ENCODE measurements at places on chromosomes 6 and 20.
A peak's percentile ranks its signal among the peaks of the same experiment; 100 is the strongest.

GRCh38 chr6:39681674-39682121 lies 43.5 kb downstream of the KIF6 start:
- no peak for DNase-seq

- no peak for DNase-seq
These were observed 25.0 kb downstream of the TFAP2A start for GRCh38 chr6:10389739-10390494.

DNA sequence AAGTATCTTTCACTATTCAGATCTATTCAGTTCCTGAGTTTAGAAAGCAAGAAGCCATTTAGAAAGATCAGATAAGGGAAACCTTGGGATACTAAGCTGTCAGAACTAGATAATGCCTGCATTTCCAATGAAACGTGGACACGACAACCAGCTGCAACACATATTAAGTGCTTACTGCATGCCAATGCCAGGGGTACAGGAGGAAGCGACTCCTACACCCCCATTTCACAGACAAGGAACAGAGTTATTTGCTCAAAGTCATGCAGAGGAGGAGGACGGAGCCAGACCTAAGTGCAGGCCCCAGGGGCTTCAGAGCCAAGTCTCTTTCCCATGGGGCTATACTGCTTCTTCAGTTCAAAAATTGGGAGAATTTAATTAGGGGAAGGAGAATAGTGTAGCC lies 62.4 kb downstream of the PREX1 start:
- no peak for DNase-seq

- no peak for DNase-seq
These were observed 344.6 kb upstream of the ARID1B start for GRCh38 chr6:156432543-156432942.

DNA sequence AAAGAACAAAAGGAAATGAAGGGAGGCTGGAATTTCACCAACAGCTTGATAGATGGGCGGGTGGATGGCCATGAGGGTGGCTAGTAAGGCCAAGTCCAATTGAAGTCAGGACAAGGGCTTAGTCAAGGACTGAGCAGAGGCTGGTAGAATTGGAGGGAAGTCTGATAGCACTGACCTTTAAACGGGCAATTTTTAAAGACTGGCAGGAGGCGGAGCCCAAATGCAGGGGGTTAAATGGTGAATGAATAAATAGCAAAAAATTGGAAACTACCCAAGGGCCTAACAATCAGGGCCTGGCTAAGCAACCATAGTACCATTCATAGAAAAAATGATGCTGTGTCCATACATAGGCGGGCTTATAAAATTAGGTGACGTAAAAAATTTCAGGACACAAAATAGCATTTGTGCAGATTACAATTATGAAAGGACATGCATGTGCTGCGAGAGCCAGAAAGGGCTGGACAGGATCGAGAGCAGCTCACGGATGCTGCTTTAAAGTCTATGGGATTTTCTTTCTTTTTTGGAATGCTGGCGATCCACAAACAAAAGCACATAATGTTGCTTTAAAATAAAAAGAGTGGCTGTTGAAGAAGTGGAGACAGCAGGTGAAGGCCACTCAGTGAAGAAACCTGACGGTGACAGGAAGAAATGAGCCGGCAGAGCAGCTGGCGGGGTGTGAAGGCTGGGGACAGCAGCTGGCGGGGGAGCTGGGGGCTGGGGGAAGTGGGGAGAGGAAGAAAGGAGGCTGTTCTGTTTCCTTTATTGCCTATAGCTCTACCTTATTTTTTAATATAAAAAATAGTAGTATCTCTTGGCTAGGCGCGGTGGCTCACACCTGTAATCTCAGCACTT lies 42.8 kb upstream of the TAF8 start:
- DNase-seq = peak; percentile 19

DNA sequence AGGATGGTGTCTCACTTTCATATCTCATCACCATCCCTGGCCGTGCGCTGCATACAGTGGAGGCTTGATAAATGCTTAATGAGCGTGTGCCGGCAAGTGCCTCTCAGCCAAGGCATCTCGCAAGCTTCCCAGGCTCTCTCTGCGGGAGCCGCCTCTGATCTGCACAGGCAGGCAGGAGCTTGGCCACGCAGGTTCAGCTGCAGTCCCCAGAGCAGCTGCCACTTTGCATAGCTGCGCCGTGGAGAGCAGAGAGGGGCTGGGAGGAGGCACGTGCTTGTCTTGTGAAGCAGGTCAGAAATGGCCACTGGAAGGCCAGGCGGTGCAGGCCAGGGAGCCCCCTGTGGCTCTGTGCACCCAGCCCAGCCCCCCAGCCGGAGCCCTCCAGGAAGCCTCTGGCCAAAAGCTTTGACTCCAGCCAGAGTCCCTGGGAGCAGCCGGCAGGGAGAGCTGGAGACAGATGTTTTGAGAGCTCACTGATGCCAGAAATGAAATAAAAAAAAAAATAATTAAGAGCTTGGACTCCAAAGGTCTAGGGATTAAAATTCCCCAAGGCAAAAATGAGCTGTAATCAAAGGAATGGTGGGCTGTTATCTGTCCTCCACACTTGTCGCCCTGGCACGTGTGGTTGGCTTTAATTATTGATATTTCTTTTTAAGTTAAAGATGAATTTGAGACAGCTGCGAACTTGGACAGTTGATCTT lies 377.0 kb downstream of the CDH4 start:
- no peak for DNase-seq

GRCh38 chr20:1209447-1210387 lies 6.5 kb downstream of the C20orf202 start:
- DNase-seq = no peak

- DNase-seq = peak; percentile 3
These were observed 36.6 kb downstream of the NKX2-4 start for GRCh38 chr20:21360705-21361104.

GRCh38 chr20:58201616-58202015 lies 26.8 kb downstream of the ANKRD60 start:
- no peak for DNase-seq

- DNase-seq = no peak
These were observed 46.0 kb downstream of the RREB1 start for GRCh38 chr6:7153789-7154188.

GRCh38 chr6:112041535-112041934 lies 12.4 kb upstream of the CCN6 start:
- DNase-seq = no peak

DNA sequence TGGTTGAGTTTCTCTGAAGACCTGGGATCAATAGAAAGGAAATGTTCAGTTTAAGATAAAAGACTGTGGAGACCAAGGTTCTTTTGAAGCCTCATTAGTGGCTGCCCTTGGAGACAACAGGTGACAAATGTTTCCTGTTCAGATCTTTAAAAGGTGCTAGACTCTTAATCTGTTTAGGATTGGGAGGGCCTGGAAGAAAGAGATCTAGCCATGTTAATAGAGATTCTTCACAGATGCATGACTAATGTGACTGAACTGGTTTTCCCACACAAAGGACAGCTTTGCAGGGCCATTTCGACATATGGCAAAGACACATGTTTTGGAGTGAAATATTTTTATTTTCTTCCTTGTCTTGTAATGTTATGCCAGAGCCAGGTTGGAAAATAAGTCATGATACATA lies 82.2 kb downstream of the WDR27 start:
- DNase-seq = no peak

DNA sequence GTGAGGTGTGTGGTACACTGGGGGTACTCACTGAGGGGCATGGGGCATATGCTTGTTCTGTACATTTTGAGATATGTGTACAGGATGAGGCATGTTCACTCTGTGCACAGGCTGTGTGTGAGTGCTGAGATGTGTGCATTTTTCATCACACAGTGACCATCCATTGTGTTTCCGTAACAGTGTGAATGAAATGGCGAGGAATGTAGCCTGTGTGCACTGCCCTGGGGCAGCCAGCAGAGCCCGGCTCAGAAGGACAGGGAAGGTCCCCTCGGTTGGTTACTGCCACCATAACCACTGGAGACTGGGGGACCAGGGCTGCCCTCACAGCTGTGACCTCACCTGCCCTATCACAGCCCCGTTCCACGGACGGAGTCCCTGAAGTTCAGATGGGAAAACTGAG lies 106.2 kb upstream of the MYL9 start:
- DNase-seq = no peak

GRCh38 chr20:14512839-14513238 lies 175.4 kb upstream of the FLRT3 start:
- DNase-seq = no peak

- no peak for DNase-seq
These were observed 3.3 kb upstream of the TBX18 start for GRCh38 chr6:84767526-84768201.

DNA sequence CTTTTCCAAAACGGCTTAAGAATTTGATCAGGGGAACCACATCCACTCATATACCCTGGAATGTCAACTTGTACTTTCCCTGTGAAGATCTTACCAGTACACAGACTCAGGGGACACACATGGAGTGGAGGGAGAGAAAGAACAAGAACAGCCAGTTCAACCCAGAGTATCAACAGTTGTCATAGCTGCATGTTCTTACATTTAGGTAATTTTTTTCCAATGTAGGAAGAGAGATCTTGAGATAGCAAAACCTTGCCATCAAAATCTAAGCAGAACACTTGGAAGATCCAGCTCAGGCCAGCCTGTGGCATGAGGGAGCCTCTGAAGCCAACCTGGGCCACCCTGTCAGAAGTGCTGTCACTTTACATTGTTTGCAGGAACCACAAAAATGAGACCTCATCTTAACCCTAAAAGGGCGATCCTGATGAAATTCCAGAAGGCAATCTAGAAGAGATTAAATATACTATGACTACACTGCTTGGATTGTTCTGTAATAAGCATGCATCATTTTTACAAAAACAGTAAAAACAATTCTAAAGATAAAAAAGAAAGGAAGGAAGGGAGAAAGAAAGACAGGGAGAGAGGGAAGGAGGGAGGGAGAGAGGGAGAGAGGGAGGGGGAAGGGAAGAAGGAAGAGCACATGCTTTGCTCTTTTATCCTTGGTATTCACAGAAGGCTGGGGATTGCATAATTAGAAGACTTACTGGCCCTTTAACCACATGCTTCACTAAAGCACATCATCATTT lies 124.7 kb upstream of the TCF21 start:
- DNase-seq = no peak

DNA sequence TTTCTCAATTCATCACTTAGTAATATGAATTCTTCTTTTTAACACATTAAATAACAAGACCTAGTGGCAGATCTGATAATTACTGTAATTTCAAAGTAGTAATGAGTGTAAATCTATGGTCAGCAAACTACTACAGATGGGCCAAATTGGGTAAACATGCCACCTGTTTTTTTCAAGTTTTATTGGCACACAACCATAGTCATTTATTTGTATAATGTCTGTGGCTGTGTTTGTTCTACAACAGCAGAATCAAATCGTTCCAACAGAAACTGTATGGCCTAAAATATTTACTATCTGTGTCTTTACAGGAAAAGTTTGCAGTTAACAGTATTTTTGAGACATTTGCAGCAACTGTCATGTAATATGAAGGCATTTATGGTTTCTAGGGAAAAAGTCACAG lies 86.1 kb upstream of the EYA2 start:
- DNase-seq = no peak

DNA sequence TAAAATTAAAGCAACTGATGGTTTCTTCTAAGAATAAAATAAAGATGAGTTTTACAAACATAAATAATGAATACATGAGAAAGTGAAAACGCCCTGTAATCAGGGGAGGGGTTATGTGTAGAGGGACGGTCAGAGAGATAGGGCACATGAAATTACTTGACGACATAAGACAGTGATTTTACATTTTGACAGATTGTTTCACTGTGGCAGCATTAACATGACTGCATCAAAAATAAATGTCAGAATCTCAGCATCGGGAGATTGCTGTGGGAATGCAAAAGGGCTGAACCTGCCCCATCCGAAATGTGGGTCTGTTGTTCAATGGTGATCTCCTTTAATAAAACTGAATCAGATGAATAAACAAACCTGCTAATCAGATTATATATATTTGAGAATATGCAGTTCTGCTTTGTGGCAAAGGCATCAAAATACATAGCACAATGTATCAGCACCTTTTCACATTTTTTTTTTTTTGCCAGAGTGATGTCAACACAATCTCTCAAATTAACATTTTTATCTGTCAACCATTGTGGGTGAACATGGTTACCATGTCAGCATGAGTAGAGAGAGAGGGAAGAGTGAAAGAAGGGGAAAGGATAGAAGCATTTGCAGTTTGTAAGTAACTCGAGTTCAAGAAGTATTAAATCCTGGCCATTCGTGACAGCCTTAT lies 177.1 kb upstream of the MAN1A1 start:
- DNase-seq = peak; percentile 5

GRCh38 chr20:23365390-23366165 lies 3.6 kb downstream of the GZF1 start:
- no peak for DNase-seq

GRCh38 chr6:131813991-131814390 lies 6.2 kb downstream of the ENPP1 start:
- DNase-seq = no peak

DNA sequence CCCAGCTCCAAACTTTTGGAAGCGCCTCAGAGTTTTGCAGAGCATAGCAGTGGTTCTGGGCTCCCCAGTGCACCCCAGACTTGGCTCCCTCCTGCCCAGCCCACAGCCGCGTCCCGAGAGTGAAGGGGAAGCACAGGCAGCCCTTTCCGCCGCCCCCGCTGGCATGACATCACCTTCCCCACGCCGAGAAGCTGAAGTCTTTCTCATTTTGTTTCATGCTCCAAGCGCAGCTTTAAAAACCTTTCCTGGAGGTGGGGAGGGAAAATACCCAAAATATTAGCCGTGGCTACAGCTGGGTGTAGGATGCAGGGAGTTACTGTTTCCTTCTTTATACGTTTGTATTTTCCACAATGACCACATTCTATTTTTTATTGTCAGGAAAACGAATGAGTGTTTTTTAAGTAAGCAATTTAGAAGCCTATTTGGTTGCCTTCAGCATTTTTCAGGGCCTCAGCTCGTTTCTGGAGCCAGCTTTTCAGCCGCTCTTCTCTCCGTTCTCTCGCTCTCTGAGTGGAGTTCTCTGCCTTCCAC lies 72.9 kb downstream of the SNX5 start:
- DNase-seq = peak; percentile 30

DNA sequence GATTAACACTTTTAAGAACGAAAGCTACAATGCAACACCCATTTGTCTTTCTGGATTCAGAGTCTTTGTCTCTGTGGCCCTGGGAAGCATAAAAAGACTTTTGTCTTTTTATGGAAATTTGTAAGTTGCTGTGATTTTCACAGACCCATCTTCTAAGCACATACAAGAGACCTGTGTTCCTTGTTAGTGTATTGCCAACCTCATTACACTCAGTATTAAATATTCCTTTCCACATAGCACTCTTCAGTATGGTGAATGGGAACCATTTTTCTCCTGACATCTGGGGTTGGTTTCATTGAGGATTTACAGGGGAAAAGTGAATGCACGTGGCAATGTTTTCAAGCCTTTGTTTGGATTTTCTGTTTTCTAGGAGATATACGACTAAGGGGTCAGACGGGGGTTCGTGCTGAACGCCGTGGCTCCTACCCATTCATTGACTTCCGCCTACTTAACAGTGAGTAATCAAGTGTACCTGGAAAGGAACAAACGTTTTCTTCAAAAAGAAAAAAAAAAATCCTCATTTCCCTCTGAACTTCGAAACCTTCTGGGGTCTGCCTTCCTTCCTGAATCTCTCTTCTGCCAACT lies 141.7 kb downstream of the MTFR2 start:
- DNase-seq = no peak
